ENCODE measurements at places on chromosomes 16 and 17.

DNA sequence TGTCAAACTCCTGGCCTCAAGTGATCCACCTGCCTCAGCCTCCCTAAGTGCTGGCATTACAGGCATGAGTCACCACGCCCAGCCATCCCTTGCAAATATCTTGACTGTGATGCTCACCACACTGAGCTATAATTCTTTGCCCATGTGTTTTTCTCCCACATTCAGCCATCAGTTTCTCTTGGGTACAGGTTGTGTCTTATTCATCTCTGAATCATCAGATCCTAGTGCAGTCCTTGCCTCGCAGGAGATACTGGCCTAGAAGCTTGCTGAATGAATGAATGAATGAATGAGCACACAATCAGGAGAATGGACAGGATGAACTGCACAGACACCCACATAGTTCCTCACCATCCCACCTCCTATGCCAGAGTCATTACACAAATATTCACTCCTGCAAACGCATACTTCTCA, 24.4 kb upstream of the ETV4 start:
- no peak overlapping the region for H3K27ac ChIP-seq
- no peak overlapping the region for H3K4me3 ChIP-seq
- no peaks in the 10 kb centered on the region for H3K36me3 ChIP-seq
- no peak for DNase-seq
- no peaks in the 10 kb centered on the region for H3K27me3 ChIP-seq

DNA sequence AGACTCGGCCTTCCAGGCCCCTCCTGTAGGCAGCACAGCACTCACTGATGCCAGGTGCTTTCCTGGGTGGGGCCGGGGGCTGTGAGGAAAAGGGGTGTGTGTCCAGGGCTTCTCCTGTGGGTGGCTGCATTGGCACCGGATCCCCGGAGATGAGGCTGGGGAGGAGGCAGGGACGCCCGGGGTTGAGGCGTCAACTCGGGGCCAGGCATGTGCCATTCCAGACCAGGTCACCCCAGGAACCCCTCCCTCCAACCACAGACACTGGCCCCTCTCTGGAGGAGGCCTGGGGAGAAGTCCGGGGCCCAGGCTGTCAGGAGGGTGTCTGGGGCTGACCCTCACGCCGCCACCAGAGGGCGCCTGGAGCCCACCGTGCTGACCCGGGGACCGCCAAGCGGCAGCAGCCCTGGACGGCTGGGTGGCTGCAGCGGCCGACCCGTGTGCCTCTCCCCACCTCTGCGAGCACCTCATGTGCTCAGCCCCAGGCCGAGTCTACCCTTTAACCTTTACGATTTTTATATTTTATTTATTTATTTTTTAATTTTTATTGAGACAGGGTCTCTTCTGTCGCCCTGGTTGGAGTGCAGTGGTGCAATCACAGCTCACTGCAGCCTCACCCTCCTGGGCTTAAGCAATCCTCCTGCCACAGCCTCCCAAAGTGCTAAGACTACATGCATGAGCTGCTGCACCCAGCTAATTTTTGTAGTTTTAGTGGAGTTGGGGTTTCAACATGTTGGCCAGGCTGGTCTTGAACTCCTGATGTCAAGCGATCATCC, 3.2 kb upstream of the METRN start:
- H3K4me3 ChIP-seq, result no peak overlapping the region
- H3K4me1 ChIP-seq, result peaks cover 13% of the 10 kb centered on the region
- H3K36me3 ChIP-seq, result no peaks in the 10 kb centered on the region
- DNase-seq, result peak; percentile 92
- H3K27ac ChIP-seq, result no peak overlapping the region

DNA sequence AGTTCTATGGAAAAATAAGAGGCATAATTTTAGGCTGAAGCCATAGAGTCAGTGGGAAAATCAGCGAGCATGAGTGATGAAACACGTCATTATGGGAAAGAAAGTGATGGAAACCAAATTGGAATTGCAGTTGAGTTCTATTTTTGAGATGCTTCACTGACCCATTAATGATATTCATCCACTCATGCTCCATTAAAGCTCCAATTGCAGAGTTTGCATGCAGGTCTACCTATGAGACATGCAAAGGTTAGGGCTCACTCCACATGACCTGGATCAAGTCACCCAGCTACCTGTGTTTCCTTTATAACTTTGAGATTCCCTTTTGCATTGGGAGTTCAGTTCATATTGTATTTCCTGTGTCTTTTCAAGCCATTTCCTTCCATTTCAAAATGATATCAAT, 8.0 kb upstream of the KRTAP2-4 start:
- H3K27ac ChIP-seq, result no peak overlapping the region
- no peak overlapping the region for H3K4me3 ChIP-seq
- no peaks in the 10 kb centered on the region for H3K27me3 ChIP-seq
- no peaks in the 10 kb centered on the region for H3K4me1 ChIP-seq
- no peak for DNase-seq
- no peaks in the 10 kb centered on the region for H3K36me3 ChIP-seq

GRCh38 chr17:21066394-21066793, 23.6 kb upstream of the USP22 start:
- no peak overlapping the region for H3K4me3 ChIP-seq
- no peaks in the 10 kb centered on the region for H3K27me3 ChIP-seq
- no peaks in the 10 kb centered on the region for H3K4me1 ChIP-seq
- DNase-seq, result no peak

GRCh38 chr16:24834459-24835335, 11.1 kb upstream of the SLC5A11 start:
- DNase-seq, result no peak
- H3K27ac ChIP-seq, result no peak overlapping the region
- peaks cover 6% of the 10 kb centered on the region for H3K4me1 ChIP-seq
- no peaks in the 10 kb centered on the region for H3K27me3 ChIP-seq

DNA sequence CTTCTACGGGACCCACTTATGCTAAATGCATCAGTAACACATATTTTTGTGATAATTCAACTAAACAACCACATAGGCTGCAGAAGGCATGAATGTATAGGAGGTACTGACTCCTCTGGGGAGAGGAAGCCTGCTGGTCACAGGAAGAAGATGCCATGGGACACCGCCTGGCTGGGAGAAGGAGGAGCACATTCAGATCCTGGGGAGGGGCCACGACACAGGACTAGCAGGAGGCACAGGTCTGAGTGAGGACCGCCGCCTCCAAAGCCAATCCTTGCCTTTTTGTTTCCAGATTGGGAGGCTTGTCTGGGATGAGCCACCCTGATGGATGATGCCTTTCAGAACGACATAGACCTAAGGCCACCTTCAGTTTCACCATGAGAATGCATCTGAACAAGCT, 34.6 kb downstream of the MBTPS1 start:
- peaks cover 11% of the 10 kb centered on the region for H3K4me1 ChIP-seq
- no peak overlapping the region for H3K4me3 ChIP-seq
- H3K36me3 ChIP-seq, result peaks cover 86% of the 10 kb centered on the region
- no peak for DNase-seq

GRCh38 chr17:59139939-59140338, 15.0 kb downstream of the SKA2 start:
- no peak overlapping the region for H3K4me3 ChIP-seq
- no peaks in the 10 kb centered on the region for H3K4me1 ChIP-seq
- H3K27ac ChIP-seq, result no peak overlapping the region
- no peaks in the 10 kb centered on the region for H3K36me3 ChIP-seq
- DNase-seq, result no peak

- H3K27me3 ChIP-seq, result no peaks in the 10 kb centered on the region
- H3K27ac ChIP-seq, result no peak overlapping the region
- no peaks in the 10 kb centered on the region for H3K4me1 ChIP-seq
- no peak for DNase-seq
These were observed 659.4 kb upstream of the EEF2KMT start for GRCh38 chr16:5756969-5757368.

DNA sequence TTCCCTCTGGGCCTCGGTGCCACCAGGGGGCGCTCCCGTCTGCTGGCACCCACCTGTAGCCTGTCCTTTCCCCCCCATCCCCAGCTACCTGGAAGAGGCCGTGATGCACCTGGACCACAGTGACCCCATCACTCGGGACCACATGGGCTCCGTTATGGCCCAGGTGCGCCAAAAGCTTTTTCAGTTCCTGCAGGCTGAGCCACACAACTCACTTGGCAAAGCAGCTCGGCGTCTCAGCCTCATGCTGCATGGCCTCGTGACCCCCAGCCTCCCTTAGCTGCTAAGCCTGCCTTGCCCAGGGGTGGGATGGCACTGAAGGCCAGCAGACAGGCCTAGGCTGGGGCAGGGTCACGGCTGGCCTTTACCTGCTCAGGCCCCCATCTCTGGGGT, 818 bp upstream of the NRN1L start:
- no peak overlapping the region for H3K4me3 ChIP-seq
- H3K27me3 ChIP-seq, result no peaks in the 10 kb centered on the region
- no peak overlapping the region for H3K27ac ChIP-seq
- H3K4me1 ChIP-seq, result peaks cover 4% of the 10 kb centered on the region
- H3K36me3 ChIP-seq, result peaks cover 54% of the 10 kb centered on the region
- DNase-seq, result peak; percentile 87

GRCh38 chr17:2939714-2940351, 123.6 kb downstream of the OR1D5 start:
- no peak overlapping the region for H3K4me3 ChIP-seq
- no peaks in the 10 kb centered on the region for H3K36me3 ChIP-seq
- peaks cover 9% of the 10 kb centered on the region for H3K27me3 ChIP-seq
- H3K4me1 ChIP-seq, result no peaks in the 10 kb centered on the region

DNA sequence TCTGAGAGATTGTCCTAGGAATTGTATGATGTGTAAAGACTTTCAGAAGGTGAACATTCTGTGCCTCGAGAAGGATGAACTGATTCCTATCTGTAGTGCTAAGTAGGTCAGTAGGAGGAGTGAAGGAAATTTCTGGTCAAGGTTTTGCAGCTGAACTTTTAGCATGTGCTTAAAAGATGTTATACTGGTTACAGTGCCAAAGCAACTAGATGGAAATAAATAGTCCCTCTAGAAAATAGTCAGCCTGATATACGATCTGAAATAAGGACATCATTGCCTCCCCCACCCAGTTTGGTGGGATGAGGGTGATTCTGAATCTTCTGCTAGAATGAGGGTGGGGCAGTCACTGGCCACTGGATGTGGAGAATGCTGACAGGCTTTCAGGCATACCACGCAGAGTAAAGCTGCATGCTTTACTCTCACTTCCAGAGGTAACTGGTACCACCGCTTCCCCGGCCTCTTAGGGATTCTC, 57.2 kb upstream of the VPS4A start:
- peak overlapping the region; percentile 14 for H3K27ac ChIP-seq
- no peak overlapping the region for H3K4me3 ChIP-seq
- peaks cover 15% of the 10 kb centered on the region for H3K4me1 ChIP-seq
- DNase-seq, result no peak
- no peaks in the 10 kb centered on the region for H3K27me3 ChIP-seq

- H3K27me3 ChIP-seq, result no peaks in the 10 kb centered on the region
- no peak overlapping the region for H3K27ac ChIP-seq
- H3K4me1 ChIP-seq, result no peaks in the 10 kb centered on the region
- peaks cover 90% of the 10 kb centered on the region for H3K36me3 ChIP-seq
These were observed 15.6 kb upstream of the PDK2 start for GRCh38 chr17:50079334-50080095.

DNA sequence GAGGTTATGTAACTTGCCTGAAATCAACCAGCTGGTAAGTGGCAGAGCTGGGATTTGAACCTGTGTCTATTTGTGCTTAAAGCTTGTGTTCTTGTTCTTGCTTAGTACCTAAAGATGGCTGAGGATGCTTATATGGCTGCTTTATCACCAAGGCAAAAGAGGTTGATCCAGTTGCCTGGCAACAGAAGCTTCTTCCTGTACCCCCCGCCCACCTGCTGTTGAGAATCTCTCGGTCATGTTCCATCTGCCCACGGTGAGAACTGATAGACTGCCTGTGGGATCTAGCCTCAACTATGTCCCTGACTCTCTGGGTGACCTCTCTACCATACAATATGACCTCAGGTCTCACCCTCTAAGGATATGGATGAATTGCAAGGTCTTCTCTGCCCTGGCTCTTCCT, 60.7 kb downstream of the ABCC6 start:
- H3K4me3 ChIP-seq, result no peak overlapping the region
- no peak overlapping the region for H3K27ac ChIP-seq
- H3K4me1 ChIP-seq, result no peaks in the 10 kb centered on the region
- no peaks in the 10 kb centered on the region for H3K27me3 ChIP-seq

DNA sequence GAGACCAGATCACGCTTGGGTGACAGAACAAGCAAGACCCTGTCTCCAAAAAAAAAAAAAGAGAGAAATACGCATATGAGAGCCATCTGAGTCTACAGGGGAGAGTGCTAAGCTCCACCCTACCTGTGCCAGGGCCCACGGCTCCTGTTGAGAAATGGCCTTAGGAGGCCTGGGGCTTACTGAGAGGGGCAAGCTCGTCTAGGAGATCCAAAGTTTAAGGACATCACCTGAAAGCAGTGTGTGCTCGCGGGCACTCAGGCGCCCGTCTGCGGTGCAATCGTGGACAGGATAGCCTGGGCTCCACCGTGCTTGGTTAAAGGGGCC, 14.5 kb upstream of the BAIAP2 start:
- H3K4me3 ChIP-seq, result no peak overlapping the region
- peaks cover 59% of the 10 kb centered on the region for H3K4me1 ChIP-seq
- H3K27ac ChIP-seq, result peak overlapping the region; percentile 56
- H3K36me3 ChIP-seq, result no peaks in the 10 kb centered on the region

Measured in upper lobe of right lung (tissue), 1 donor.